Effector CD8-positive, alpha-beta T cell (primary cell): ENCODE measurements at places on chromosomes 11 and 22.

- no peak for DNase-seq
These were observed 266.4 kb upstream of the NCAM1 start for GRCh38 chr11:112694813-112695212.

DNA sequence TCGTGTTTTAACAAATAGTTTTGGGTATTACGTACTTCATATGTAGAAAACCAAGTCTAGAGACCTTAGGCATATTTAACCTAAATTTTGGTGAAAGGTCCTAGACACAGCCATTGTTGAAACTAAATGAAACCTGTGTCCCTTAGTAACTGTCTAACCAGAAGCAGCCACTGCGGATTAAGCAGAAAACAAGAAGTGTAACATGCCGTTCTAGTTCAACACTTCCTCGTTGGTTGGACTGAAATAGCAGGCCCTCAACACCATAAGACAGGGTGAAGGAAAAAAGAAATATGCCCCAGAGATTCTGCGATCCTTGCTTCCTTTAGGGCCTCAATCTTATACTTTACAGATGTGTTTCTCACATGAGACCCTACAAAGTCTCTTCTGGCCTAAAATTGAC lies 2.0 kb downstream of the NAA40 start:
- DNase-seq = no peak

GRCh38 chr11:64878223-64878493 lies 263 bp downstream of the EHD1 start:
- no peak for DNase-seq

DNA sequence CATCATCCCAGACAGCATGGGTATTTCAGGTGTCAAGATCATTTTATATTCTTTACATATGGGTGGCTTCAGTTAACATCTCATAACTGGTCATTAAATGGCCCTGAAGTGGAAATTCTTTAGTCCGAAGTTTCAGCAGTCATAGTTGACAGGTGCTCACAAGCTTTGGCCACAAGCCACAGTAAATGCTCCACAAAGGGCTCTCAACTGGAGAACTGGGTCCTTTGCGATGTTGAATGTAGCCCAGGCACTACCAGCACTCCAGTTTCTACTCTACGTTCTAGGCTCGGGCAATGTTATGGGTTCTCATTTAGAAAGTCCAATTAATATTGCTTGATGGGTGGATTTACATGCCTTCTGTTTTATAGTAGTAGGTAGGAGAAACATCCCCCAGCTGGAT lies 206.3 kb downstream of the CWF19L2 start:
- DNase-seq = no peak

DNA sequence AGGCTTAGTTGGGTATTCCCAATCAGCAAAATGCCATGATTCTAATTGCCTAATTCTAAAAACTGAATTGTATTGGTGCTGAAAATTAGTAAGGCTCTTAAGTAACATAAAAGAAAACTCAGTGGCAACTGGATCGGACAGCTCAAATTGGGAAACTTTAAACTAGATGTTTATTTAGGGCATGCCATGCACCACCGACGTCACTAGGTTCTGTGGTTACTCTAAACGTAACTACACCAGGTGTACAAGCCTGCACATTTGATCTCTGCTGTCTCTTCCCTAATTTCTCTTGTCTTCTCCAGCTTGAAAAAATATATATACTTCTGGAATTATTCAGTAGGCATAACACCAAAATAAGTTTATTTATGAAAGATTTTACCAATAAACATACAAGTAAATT lies 378.2 kb downstream of the DCDC1 start:
- no peak for DNase-seq

DNA sequence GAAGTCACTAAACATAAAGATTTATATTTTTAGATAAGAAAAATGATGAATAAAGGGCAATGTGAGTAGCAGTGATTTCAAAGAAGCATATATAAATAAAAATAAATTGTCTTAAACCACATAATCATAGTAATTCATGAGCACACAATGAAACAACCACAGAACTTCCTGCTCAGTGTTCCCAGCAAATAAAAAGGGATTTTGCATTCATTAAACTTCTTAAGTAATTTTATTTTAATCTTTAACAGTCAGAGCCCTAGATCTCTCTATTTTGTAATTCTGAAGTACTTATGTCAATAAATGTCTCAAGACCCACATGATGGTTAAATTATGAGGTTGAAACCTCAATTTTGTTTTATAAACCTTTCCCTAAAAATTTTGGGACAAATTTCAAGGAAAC lies 14.5 kb upstream of the MMP20 start:
- DNase-seq = no peak

DNA sequence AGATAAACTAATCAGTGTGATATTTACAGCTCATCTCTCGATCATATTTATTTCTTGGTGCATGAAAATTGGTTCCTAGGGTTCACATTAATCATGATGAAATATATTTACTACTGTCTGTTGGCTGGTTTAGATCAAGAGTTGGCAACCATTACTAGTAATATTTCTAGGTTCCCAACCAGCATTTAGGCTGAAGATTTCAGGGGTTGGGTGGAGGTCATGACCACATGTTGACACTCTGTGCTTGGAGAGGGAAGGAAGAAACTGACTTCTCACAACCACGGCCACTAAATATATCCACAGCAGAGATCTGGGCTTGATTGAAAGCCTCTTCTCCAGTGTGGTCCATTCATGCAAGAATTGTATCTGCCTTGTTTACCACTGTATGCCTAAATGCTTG lies 87.9 kb downstream of the ALX4 start:
- DNase-seq = no peak

- no peak for DNase-seq
These were observed 298.0 kb downstream of the TTC28 start for GRCh38 chr22:28381429-28382167.

- no peak for DNase-seq
These were observed 49.1 kb upstream of the CD5 start for GRCh38 chr11:61053191-61053590.

GRCh38 chr11:39678996-39679395 lies 1780.5 kb downstream of the LRRC4C start:
- DNase-seq = no peak

GRCh38 chr11:69157822-69158231 lies 2.1 kb downstream of the SMIM38 start:
- no peak for DNase-seq

DNA sequence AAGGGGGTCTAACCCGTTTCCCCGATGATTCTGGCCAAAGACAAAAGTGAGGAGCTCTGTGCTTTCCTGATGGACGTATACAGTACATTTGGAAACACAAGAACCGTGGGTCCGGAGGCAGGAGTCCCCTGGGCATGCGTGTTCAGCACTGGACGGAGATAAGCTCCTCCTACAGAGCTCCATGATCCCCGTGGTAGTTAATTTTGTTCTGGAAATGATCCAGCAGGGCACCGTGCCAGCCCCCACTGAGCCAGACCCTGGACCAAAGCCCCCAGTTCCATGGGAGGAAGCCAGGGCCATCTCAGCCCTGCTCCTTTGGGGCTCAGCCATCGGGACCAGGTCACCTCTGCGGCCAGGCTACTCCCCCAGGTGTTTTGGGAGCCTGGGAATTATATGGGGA lies 83.3 kb downstream of the TRMU start:
- DNase-seq = no peak

DNA sequence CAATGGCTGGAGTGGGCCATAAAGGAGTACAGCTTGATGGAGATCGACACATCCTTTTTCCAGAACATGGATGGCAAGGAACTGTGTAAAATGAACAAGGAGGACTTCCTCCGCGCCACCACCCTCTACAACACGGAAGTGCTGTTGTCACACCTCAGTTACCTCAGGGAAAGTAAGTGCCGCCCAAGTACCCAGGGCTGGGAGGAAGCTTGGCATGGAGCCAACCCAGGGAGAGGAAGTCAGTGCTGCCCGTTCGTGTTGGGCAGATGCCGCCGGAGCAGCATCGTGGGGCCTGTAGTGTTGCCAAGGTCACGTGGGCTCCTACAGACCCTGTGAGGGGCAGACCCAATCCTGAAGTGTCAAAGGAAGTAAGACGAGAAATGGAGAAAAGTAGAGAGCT lies 78.9 kb downstream of the FLI1 start:
- DNase-seq = peak; percentile 36

DNA sequence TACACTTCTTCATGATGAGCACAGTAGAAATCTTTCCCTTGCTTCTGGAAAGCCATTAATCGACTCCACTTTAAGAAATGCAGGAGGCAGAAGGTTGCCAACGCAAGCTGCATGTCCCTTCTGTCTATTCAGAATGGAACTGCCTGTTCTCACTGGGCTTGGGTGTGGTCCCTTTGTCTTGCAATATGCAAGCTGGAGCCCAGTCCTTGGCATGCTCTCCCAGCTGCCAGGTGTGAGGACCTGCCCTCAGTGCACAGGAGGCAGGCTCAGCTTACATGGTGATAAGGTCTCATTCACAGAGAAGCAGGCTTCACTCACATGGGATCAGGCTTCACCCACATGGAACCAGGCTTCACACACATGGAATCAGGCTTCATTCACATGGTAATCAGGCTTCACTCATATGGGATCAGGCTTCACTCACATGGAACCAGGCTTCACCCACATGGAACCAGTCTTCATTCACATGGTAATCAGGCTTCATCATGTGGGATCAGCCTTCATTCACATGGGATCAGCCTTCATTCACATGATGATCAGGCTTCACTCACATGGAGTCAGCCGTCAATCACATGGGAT lies 59.2 kb upstream of the USP47 start:
- no peak for DNase-seq

DNA sequence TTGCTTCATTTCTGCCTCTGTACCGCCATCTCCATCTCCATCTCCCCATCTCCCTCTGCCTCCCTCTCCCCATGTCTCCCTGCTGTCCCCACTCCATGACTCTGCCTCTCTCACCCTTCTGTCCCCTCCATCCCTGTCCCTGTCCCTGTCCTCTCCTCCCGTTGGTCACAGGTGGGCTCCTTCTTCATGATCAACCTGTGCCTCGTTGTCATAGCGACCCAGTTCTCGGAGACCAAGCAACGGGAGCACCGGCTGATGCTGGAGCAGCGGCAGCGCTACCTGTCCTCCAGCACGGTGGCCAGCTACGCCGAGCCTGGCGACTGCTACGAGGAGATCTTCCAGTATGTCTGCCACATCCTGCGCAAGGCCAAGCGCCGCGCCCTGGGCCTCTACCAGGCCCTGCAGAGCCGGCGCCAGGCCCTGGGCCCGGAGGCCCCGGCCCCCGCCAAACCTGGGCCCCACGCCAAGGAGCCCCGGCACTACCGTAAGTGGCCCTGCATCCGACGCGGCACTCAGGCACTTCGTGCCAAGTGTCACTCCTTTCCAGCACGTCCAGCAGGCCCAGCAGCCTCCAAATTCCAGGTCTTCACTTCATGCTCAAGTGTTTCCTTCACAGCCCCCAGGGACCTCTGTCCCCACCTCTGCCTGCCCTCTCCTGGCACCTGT lies 76.0 kb downstream of the CACNA1I start:
- no peak for DNase-seq

DNA sequence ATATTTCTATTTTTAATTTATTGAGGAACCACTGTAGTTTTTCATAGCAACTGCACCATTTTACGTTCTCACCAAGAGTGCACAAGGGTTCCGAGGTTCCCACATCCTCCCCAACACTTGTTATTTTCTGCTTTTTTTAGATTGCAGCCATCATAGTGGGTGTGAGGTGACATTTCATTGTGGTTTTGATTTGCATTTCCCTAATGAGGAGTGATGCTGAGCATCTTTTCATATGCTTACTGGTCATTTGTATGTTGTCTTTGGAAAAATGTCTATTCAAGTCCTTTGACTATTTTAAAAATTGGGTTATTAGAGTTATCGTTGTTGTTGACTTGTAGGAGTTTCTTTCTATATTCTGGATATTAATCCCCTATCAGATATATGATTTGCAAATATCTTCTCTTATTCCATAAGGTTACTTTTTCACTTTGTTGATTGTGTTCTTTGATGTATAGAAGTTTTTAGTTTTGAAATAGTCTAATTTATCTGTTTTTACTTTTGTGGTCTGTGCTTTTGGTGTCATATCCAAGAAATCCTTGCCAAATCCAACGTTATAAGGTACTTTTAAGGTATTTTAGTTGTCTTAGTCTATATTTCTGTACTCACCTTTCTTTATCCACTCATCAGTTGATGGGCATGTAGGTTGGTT lies 9.0 kb downstream of the NEAT1 start:
- DNase-seq = no peak

DNA sequence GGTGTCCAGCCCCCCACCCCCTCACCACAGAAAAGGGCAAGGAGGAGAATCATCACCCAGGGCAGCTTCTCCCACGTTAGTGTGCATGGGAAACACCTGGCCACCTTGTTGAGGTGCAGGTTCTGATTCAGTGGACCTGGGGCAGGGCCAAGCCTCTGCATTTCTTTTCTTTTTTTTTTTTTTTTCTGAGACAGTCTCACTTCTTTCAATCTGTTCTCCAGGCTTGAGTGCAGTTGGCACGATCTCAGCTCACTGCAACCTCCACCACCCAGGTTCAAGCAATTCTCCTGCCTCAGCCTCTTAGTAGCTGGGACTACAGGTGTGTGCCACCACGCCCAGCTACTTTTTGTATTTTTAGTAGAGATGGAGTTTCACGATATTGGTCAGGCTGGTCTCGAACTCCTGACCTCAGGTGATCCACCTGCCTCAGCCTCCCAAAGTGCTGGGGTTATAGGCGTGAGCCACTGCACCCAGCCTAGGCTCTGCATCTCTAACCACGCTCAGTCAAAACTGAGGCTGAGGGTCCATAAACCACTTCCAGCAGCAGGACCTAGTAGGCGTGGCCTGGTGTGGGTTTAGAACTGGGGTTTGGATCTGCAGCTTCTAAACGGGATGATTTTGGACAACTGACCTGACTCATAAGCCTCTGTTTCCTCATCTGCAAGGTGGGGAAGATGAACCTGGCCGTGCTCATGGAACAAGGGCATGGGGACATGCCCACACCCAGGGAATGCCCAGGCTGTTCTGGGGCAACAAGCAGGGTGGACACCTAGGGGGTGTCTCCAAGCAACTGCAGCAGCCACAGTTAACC lies 734 bp downstream of the ZP1 start:
- DNase-seq = no peak

DNA sequence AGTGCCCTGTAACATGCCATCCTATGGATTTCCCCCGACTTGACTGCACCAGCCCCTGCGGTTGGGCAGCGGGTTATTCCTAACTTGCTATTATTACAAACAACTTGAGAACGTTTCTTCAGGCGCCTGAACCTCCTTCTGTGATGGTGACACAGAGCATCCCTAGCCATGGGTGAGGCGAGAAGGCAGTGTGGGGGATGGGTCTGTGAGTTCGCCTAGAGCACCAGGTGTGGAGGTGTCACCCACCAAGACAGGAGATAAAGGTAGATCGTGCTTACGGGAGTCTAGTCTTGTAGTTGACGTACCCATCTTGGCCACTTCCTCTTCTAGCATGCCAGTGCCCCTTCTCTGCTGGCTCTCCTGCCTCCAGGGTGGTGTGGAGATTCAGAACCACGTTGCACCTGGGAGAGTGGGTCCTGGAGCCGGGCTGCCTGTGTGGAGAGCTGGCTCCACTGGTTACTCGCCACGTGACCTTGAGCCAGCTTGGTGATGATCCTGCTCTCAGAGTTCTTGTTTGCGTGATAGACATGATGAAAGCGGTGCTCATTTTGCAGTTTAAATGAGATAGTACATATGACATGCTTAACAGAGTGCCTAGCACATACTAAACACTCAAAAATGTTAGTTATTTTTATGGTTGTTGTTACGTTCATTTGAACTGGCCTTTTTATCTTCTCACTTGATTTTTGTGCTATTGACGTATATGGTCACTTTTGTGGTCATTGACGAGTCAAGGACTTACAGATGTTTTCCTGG lies 37.8 kb downstream of the TBC1D22A start:
- no peak for DNase-seq

- no peak for DNase-seq
These were observed 18.6 kb downstream of the CREB3L1 start for GRCh38 chr11:46296059-46296527.

- no peak for DNase-seq
These were observed 15.8 kb upstream of the ETS1 start for GRCh38 chr11:128603003-128603696.
